Testis (tissue), 5 donors: ENCODE measurements at places on chromosomes 3 and 15. TPM values are rescaled to one million over a fixed set of nuclear protein-coding genes. Genes with fewer than 3 reads are reported as not detected.

The PRSS50 gene
- total RNA-seq: 6.2 TPM

The SLC24A5 gene
- total RNA-seq: 0.63 TPM

- DNase-seq: peak; percentile 45
Observed at GRCh38 chr3:67357610-67358458, 296.6 kb downstream of the SUCLG2 start.

DNA sequence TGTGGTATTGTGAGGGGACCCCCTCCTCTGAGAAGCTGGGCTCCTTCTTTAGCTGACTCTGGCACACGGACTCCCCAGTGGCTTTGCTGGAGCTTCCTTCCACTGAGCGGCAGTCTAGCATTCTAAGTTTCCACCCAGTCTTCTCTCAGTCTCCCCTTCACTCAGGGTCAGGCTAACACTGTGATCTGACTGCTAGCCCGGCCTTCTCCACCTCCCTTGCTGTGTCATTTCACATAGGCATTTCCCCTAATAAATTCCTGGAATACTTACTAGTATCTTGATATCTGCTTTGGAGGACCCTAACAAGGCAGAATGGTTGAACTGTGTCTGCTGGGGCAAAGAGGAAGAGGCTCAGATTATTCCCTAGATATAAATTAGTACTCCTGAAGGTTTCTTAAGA lies 106.2 kb upstream of the THBS1 start:
- no peak for DNase-seq

DNA sequence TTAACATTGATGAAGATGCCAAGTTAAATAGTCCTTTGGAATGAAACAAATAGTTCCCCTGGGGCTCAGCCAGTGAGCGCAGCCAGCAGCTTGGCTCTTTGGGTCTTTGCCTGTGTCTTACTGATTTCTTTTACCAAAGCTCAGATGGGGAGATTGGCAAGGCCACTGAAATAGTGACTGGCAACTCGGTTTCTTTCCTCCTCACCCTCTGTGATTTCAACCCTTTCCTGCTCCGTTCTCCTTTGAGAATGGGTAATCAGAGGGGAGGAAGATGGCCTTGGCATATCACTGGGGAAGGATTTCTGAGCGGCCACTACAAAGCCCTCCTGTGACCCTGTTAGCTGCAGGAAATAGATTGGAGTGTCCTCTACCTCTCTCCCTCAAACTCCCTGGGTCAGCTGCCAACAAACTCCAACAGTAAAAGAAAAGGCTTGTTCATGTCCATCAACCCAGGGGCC lies 337.1 kb upstream of the LRRFIP2 start:
- DNase-seq: no peak

- DNase-seq: no peak
Observed at GRCh38 chr3:123768480-123769355, 115.4 kb downstream of the MYLK start.

GRCh38 chr15:44536962-44537734 lies at the start of gene EIF3J:
Gene EIF3J (plus strand): TSS chr15:44537147. CDS start chr15:44537195, 48 bp downstream.
- peak; percentile 96 for DNase-seq

GRCh38 chr3:30305021-30305420 lies 301.4 kb upstream of the TGFBR2 start:
- DNase-seq: no peak
